Fibroblast of mammary gland (primary cell): ENCODE measurements at places on chromosomes 7 and 10.

GRCh38 chr7:82172881-82173280 lies 270.7 kb downstream of the CACNA2D1 start:
- DNase-seq: peak; percentile 40

DNA sequence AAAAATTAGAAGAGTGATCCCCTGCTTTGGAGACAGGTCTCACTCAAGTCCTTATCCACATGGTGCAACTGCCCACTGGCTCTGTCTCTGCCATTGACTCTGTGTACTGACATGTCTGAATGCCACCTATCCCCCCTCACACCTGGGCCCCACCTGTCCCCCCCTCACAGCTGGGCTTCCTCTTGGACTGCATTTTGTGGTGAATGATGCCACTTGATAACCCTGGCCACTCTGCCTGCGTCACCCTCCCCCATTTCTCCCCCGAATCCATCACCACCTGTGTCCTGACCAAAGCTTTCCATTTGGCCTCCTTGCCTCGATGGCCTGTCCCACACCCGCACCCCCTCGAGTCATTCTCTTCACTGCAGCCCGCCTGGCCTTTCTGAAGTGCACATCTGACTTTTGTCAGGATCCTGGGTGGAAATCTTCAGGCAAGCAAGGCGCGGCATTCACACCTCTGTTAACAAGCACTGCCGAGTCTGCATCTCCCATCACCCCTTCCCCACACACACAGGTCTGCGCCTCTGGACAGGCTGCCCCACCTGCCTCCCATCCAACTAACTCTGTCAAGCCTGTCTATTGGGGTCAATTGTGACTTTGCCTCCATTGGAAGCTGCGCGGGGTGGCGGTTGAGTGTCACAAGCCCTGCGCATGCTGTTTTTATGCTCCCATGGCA lies 175.3 kb upstream of the KLF14 start:
- DNase-seq: no peak

DNA sequence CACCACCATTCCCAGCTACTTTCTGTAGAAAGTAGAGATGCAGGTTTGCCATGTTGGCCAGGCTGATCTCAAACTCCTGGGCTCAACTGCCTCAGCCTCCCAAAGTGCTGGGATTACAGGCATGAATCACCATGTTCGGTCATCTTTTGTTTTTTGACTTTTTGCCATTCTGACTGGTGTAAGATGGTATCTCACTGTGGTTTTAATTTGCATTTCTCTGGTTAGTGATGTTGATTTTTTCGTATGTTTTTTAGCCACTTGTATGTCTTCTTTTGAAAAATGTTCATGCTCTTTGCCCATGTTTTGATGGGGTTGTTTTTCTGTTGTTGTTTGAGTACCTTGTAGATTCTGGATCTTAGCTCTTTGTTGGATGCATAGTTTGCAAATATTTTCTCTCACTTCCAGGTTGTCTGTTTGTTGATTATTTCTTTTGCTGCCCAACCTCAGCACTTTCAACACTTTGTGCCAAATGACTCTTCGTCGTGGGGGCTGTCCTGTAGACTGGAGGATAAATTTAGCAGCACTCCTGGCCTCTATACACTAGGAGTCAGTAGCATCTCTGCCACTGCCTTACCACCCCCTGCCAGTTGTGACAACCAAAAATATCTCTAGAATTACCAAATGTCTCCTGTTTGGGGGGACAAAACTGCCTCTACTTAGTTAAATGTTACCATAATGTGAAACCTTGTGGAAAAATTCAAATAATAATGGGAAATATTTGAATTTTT lies 6.5 kb upstream of the CPED1 start:
- DNase-seq: peak; percentile 85

GRCh38 chr10:27568196-27569175 lies 64.4 kb downstream of the RAB18 start:
- DNase-seq: peak; percentile 64

GRCh38 chr10:51326174-51326573 lies 251.9 kb downstream of the PRKG1 start:
- no peak for DNase-seq

DNA sequence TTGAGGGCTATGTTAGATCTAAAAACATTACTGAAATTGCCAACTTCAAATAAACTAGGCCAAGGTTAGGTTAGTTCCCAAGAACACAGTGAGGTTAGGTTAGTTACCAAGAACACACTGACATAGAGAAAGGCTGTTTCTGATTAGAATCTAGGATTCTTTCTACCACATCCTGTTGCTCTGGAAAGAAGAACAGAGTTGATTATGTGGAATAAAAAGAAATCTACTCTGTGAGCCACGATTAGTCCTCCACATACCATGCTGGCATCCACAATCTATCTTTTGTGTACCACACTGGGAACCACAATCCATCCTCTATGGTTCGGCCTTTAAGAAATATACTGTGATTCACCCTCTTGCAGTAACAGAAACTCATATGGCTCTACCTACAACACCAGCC lies 91.4 kb downstream of the LRRTM3 start:
- DNase-seq: no peak

DNA sequence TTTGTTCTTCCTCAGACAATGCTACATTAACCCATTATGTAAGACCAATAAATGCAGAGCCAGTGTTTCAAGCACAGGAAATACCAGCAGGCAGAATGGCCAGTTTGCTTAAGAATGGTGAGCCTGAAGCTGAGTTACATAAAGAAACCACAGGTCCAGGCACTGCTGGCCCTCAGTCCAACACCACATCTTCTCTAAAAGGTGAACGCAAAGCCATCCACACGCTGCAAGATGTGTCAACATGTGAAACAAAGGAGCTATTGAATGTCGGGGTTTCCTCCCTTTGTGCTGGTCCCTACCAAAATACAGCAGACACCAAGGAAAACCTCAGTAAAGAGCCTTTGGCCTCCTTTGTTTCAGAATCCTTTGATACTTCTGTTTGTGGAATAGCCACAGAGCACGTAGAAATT lies 63.8 kb downstream of the TASOR2 start:
- no peak for DNase-seq

GRCh38 chr7:121285066-121285667 lies 43.6 kb upstream of the WNT16 start:
- DNase-seq: no peak

DNA sequence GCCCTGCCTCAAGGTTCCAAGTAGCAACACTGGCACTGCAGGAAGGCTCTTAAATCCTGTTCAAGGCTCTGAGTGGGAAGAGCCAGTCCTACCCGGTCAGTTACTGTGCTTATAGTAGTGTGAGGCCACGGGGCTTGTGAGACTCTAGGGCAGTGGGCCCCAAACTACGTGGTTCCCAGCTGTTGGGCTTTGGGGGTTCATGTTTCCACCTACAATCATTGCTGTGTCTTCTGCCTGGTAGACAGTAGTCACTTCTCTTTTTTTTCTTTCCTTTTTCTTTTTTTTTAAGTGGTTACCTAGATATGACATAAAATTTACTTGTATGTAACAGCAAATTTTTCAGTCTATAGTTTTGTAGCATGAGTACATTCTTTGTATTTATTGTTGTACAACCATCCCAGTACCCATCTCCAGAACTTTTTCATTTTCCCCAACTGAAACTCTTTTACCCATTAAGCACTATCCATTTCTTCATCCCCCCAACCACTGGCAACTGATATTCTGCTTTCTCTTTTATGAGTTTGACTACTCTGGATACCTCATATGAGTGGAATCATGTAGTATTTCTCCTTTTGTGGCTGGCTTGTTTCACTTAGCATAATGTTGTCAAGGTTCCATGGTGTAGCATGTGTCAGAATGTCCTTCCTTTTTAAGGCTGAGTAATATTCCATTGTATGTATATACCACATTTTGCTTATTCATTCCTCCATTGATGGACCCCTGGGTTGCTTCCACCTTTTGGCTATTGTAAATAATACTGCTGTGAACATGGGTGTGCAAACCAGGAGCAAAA lies 7.7 kb downstream of the UBTD1 start:
- no peak for DNase-seq

DNA sequence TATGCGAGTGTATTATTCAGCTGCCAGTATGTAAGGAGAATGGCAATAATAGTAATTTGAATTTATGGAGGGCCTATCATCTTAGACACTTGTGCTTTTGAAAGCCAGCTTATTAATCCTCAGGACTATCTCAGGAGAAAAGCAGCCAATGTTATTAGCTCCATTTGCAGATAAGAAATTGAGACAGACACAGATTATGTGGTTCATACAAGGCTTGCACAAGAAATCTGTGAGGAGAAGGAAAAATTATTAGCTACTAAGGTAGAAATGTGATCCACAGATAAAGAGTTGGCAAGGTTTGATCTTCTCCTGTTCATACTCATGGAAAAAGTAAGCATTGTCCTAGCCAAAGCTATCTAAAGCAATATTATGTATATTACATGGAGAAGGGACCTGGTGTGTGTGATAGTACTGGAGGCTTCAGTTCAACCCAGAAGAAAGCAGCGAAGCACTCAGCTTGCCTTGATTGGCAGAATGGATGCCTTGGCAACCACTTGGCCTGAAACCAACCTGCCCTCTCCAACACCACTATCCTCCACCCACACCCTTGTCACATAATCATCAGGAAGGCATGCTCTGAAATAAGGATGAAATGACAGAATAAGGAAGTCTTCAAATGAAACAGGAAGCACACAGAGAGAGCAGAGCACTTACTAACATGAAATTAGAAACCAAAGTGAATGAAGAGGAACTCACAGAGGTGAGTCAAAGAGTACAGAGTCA lies 18.0 kb downstream of the MACC1 start:
- peak; percentile 71 for DNase-seq

DNA sequence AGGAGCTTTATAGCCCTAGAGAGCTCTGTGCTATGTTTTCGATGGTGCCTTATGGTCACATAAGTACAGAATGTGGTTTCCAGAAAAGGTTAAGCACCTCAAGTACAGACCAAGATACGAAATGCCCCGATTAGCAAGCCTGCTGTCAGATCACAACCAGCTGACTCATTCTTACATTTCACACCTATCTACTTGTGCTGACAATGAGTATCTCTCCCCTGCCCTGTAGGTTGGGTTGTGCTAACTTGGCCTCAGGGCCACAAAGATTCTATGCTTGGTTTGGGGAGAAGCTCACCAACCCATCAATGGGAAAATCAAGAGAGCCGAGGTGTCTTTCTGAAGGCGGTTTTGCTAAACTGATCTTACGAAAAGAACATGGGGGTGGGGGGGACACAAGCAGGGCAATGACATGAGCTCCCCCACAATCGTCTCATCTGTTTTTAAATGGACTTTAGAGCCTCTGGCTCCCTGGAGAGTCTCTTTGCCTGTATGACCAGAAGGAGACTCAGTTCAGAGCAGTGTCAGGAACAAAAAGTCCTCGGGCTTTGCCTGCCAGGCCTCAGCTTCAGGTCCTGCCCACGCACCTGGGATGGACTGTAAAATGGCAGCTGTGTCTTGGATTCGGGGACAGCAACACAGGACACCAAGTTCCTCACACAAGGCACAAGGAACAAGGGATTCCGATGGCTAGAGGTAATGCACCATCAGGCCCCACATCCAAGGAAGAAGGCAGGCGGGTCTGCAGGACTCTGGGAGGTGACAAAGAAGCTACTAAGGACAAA lies 55.1 kb downstream of the FAM53B start:
- DNase-seq: no peak
